ENCODE measurements at places on chromosomes 7 and 10.
A peak's percentile ranks its signal among the peaks of the same experiment; 100 is the strongest.

DNA sequence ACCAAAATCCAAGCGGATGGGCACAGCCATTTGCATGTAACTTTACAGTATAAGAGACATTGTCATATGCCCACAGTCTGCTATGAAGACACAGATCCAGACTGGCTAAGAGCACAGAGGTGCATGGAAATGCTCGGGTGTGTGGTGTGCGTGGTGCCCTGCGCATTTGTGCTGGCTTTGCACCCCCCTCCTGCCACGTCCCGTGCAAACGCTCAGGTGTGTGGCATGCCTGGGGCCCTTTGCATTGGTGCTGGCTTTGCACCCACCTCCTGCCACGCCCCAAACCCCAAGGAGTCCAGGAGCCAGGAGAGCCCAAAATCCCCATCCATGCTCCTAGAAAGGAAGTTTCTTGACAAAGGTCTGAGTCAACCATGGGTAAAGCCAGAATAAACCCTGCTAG lies 306.2 kb downstream of the PTPRN2 start:
- no peak for DNase-seq

GRCh38 chr10:28411648-28412047 lies 108.8 kb upstream of the MPP7 start:
- DNase-seq: no peak

DNA sequence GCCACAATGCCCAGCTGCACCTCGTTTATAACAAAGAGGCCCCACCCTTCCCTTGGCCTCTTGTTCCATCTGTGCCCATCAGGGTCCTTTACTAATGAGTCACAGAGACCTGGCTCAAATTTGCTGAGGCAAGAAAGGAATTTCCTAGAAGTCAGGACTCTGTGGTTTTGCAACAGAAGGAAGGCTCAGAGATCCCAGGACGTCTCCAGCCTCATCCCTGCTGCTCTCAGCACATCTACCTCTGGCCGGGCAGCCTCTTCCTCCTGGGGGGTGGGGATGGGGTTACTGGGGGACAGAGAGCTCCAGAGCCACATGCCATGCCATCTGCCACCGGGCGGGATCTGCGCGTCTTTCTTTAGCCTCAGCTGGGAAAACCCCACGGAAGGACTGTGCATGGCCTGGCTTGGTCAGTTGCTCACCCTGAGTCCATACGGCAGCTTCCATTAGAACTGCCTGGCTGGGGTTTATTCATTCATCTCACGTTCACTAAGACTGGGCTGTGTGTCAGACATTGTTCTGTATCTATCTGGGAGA lies 41.9 kb upstream of the PSMG3 start:
- peak; percentile 20 for DNase-seq

DNA sequence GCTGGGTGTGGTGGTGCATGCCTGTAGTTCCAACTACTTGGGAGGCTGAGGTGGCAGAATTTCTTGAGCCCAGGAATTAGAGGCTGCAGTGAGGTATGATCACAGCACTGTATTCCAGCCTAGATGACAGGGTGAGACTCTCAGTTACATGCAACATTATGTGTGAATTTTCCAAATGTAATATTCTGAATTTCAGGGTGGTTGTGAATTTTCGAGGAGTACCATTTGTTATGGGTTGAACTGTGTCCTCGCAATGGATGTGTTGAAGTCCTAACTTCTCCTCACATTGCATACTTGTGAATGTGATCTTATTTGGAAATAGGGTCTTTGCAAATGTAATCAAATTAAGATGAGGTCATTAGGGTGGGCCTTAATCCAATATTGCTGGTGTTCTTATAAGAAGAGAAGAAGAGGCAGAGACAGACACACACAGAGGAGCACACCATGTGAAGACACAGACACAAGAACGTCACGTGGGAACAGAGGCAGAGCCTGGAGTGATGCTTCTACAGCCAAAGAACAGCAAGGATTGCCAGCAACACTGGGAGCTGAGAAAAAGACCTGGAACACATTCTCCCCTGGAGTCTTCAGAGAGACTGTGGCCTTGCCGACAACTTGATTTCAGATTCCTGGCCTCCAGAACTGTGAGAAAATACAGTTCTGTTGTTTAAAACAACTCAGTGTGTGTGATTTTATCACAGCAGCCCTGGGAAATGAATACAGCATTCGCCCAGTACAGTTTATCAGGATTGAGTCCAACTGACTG lies 91.9 kb downstream of the ZNF783 start:
- DNase-seq: no peak

- no peak for DNase-seq
Measured at GRCh38 chr7:85516675-85517074, 329.8 kb upstream of the SEMA3D start.

GRCh38 chr10:113158183-113158582 lies 208.1 kb downstream of the TCF7L2 start:
- no peak for DNase-seq

GRCh38 chr7:4450483-4450882 lies 231.6 kb upstream of the FOXK1 start:
- no peak for DNase-seq

DNA sequence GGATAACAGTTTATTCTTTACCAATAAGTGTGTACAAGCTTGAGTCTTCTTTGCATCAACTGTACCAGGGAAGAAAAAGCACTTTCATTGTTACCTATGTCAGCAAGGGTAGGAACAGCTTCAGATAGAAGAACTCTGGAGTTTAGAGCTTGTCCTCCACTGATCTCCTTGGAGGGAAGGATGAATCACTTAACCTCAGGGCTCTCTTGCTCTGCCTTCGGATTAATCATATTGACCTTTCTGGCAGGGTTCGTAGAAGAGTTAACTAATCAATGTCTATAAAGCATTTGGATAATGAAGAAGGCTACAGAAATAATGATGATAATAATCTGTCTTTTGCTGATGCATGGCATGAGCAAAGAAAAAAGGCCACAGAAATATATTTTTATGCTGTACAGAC lies 339.5 kb upstream of the TPK1 start:
- DNase-seq: no peak

DNA sequence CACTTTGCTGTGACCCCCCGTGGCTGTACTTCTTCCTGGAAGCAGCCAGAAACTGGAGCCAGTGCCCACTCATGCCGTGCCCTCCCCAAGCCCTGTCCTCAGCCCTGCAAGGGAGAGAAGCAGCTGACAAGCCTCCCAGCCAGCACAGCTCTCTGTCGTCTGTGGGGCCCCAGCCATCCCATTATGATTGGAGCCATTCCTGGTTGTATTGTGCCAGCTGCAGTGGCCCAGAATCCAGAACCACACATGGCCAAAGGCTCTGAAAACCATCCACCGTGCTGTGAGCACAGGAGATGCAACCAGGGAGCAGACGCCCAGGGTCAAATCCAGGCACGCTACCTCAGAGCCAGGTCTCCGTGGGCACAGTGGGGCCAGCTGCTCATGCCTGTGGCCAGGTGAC lies 18.7 kb downstream of the GRID2IP start:
- DNase-seq: no peak

- peak; percentile 73 for DNase-seq
Measured at GRCh38 chr7:148367731-148368475, 222.7 kb upstream of the C7orf33 start.

DNA sequence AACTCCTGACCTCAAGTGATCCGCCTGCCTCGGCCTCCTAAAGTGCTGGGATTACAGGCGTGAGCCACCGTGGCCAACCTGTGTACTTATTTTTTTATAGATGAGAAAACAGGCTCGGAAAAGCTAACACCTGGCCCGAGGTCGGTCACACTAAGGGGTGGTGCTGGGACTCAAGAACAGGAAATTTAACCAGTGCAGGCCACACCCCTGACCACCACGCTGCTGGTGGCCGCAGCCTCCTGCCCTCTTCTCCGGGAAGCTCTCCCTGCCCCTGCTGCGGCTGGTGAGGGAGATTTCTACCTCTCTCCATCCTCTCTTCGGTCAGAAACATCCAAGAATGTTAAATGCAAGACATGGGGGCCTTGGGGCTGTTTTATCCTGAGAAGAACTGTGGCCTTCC lies 63.2 kb downstream of the TNRC18 start:
- no peak for DNase-seq

DNA sequence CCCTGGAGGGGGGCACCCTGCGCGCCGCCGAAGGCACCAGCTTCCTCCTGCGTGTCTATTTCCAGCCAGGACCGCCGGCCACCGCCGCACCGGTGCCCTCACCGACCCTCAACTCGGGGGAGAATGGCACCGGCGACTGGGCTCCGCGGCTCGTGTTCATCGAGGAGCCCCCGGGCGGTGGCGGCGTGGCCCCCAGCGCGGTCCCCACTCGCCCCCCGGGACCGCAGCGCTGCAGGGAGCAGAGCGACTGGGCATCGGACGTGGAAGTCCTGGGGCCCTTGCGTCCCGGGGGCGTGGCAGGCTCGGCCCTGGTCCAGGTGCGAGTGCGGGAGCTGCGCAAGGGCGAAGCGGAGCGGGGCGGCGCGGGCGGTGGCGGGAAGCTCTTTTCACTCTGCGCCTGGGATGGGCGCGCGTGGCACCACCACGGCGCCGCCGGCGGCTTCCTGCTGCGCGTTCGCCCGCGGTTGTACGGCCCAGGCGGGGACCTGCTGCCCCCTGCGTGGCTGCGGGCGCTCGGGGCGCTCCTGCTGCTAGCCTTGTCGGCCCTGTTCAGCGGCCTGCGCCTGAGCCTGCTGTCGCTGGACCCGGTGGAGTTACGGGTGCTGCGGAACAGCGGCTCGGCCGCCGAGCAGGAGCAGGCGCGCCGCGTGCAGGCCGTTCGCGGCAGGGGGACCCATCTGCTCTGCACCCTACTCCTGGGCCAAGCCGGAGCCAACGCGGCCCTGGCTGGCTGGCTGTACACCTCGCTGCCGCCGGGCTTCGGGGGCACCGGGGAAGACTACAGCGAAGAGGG lies 594 bp downstream of the CNNM1 start:
- DNase-seq: peak; percentile 39

GRCh38 chr10:48446785-48447184 lies 140.3 kb downstream of the MAPK8 start:
- no peak for DNase-seq

DNA sequence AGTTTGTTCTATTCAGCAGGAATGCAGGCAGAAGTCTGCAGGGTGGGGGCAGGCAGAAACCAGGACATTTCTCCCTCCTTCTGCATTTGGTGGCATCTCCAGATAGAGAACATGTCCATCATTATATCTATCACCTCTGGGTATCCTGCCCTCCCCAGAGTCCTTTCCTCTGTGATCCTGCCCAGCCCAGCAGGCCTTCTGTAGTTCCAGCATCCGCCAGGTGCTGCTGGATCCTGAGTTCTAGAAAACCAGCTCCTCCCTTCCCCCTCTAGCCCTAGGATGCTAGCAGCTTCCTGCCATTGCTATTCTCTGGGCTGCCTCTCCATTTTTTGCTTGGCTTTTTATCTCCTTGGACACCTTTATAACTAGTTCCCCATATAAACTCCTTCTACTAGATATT lies 180.3 kb downstream of the KCNMA1 start:
- DNase-seq: no peak

DNA sequence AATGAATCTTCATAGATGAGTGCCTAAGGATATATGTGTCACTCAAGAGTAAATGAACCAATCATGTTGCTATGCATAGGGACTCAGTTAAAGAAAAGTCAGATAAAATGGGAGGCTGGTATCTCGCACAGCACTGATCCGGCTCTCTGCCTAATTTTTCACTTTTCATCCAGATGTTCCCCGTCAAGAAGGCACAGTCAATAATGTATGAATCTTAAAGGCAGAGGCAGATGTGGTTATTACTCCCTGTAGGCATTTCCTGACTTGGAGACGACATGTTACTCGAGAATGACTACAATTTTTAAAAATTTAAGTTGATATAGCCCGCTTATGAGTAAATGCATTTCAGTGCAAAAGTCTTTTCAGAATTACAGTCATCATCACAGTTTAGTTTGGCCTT lies 113.6 kb downstream of the TBXAS1 start:
- DNase-seq: no peak

GRCh38 chr7:20861468-20861867 lies 74.8 kb upstream of the SP8 start:
- DNase-seq: no peak

DNA sequence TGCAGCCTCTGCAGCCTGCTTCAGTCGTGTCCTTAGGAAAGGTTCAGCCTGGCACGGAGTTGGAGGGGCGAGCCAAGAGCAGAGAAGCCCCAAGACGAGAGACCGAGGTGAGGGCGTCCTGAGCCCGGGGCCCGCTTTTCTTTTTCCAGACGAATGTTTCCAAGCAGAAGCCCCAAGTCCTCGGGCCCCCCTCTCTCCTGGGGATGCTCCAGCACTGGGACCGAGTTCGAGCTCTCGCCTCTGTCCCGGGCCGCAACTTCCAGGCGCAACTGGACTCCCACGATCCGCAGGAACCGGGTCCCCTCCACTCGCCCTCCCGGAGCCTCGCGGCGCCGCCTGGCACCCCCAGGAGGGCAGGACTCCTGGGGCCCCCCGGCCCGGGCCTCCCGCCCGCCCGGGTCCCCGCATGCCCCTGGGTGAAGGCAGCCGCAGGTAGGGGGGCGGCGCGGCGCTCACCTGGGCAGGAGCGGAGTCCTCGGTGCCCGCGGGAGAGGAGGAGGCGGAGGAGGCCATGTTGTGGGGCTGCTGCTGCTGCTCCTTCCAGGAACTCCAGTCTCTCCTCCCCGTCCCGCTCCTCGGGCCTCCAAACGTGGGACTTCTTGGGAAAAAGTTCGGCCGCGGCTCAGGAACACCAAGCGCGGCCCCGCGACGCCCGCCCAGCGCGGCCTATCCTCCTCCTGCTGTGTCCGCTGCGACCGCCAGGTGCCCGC lies 45.3 kb upstream of the CDK1 start:
- peak; percentile 79 for DNase-seq

DNA sequence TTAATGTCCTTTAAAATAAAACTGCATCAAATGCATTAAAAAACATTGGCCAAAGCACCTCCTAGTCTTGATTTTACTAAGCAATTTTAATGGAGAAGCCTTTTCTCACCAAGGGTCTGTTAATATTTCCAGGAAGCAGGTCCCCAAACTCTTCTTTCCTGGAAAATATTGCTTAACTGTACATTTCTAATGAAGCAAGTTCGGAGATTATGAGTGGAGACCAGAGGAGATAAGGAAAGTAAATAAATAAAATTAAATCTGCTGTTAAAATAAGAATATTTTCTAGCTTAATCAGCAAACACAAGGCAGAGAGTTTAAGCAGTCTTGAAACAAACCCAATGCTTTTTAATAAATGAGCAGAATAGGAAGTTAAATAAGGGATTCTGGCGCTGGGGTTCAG lies 322.4 kb downstream of the PTEN start:
- DNase-seq: no peak

- DNase-seq: no peak
Measured at GRCh38 chr10:132420469-132420980, 23.5 kb downstream of the PWWP2B start.
